Vagina (tissue), 2 donors: ENCODE measurements at places on chromosomes 4 and X. TPM values are rescaled to one million over a fixed set of nuclear protein-coding genes. Genes with fewer than 3 reads are reported as not detected.

The NAA11 gene
- not detected for total RNA-seq

The CHST7 gene
- total RNA-seq: 20.6 TPM

The JADE3 gene
- 5.2 TPM for total RNA-seq

DNA sequence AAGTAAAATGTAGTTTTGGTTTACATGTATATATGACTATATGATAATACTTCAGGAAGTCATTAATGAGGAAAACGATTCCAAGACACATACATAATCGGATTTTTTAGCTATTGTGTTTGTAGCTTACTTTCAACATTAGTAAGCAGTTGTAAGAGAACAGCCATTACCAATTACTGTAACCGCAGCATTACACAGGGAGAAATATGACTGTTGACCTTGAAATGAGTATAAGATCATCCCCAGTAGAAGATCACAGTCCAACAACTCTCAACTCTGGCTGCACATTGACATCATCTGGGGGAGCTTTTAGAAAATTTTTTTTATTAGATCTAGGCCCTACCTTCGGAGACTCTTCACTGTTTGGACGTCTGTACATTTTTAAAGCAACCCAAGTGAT is 762.0 kb upstream of the MAGEB2 start:
- H3K27me3 ChIP-seq: no peaks in the 10 kb centered on the region
- H3K36me3 ChIP-seq: no peaks in the 10 kb centered on the region
- H3K4me1 ChIP-seq: no peaks in the 10 kb centered on the region
- no peak overlapping the region for H3K27ac ChIP-seq

DNA sequence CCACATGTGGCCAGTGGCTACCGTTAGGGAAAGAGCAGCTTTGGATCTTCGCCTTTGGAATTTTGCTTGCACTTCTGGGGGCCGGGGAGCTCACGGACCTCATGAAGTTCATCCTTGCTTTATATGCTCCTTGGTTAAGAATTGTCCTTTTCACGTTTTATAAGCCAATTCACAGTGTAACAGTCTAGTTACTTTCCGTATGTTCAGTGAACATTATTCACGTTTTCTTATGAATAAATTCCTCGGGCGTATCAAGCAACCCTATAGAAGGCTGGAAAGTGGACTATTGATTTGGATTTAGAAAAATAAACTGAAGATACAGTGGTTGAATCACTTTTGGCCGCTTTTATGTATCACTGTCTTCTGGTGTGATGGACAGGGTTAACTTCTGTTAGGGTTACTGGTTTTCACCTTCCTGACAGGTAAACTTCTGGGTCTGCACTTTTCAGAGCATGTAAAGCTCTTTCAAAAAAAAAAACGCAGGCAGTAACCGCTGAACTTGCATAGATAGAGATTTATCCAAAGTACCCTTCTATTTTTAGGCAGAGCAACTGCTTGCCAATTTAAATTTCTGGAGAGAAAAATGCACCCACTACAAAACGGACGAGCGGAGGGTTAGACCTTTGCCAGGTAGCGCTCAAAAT is 569 bp upstream of the PDLIM5 start:
- peak overlapping the region; percentile 81 for H3K4me3 ChIP-seq
- H3K36me3 ChIP-seq: no peaks in the 10 kb centered on the region
- H3K4me1 ChIP-seq: peaks cover 14% of the 10 kb centered on the region
- DNase-seq: no peak

DNA sequence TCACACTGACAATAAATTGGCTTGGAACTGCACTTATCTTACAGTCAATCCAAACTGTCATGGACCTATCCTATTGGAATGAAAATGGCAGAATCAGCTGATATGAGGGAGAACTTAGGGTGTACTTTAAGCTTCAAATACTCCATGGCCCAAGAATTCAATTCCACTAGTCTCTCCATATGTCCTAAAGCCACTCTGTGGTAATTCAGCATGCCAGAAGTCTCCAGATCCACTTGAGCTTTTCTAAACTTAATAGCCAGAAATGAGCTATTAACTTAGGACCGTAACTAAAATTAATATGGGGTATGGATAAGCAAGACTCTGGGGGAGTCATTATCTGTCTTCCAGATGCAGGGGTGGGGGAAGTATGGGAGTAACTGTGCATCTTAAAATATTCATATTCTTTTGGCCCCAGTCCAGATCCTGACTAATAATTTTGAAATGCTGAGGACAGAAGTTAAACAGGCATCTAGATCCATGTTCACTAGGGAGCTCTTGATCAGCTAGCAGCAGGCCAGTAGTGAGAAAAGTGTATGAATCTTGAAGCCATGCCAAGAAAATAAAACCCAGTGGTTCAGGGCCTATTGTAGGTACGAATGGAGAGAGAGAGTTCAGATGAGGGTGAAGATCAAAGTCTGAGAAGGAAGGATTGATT is 167.6 kb downstream of the DKK2 start:
- no peaks in the 10 kb centered on the region for H3K4me1 ChIP-seq
- no peaks in the 10 kb centered on the region for H3K36me3 ChIP-seq
- no peak for DNase-seq
- no peak overlapping the region for H3K27ac ChIP-seq
- H3K4me3 ChIP-seq: no peak overlapping the region
- no peaks in the 10 kb centered on the region for H3K27me3 ChIP-seq

DNA sequence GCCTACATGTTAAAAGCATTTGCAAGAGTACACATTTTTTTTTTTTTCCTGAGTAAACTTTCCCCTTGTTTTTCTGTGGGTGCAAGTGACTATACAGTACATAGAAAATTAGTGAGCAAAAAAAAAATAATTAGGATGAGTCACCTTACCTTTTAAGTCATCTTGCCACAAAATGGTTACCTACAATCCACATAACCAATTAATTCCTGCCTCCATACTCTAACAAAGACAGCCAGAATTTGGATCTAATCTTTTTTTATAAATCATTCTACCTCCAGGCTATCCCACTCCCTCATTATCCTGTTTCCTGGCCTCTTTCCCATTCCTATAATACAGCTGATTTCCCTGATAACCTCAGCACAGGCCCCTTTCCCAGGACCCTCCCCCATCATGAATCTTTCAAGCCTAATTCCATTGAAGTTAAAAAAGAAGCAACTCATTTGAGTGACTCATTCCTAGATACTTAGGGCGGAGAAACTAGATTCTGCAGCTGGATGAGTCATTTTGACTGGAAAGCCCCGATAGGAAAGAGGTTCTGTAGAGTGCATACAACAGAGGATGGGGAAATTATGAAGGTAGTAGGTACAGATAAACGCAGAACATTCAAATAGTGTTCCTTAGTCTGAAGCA is 128.2 kb downstream of the C4orf51 start:
- H3K36me3 ChIP-seq: no peaks in the 10 kb centered on the region
- peaks cover 6% of the 10 kb centered on the region for H3K4me1 ChIP-seq
- no peaks in the 10 kb centered on the region for H3K27me3 ChIP-seq

GRCh38 chr4:144809056-144809640 is 163.2 kb downstream of the HHIP start:
- no peak overlapping the region for H3K27ac ChIP-seq
- H3K36me3 ChIP-seq: no peaks in the 10 kb centered on the region
- no peak overlapping the region for H3K4me3 ChIP-seq
- H3K27me3 ChIP-seq: no peaks in the 10 kb centered on the region

DNA sequence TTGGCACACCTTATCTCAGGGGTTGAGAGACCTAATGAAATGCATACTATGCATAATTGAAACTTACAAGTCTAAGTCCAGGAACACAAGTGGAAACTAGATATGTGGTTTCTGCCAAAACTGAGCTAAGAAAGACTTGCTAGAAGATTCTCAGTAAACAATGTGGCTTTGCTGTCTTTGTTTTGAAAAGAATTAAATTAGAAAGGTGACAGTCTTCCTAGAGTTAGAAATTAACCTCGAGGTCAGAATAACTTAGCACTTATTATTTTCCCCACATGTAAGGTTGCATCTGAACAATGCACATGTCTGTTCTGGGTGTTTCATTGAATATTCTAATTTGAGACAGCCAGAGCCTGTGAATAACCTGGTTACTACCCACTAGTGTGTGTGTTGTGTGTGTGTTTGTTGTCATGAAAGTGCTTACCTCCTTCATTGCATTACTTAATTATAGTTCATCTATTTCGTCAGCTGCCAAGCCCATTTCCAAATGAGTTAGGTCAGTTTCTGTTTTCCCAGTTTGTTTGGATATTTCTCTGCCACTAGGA is 1.5 kb downstream of the EREG start:
- H3K36me3 ChIP-seq: no peaks in the 10 kb centered on the region
- H3K4me3 ChIP-seq: no peak overlapping the region
- no peaks in the 10 kb centered on the region for H3K27me3 ChIP-seq
- peaks cover 16% of the 10 kb centered on the region for H3K4me1 ChIP-seq

DNA sequence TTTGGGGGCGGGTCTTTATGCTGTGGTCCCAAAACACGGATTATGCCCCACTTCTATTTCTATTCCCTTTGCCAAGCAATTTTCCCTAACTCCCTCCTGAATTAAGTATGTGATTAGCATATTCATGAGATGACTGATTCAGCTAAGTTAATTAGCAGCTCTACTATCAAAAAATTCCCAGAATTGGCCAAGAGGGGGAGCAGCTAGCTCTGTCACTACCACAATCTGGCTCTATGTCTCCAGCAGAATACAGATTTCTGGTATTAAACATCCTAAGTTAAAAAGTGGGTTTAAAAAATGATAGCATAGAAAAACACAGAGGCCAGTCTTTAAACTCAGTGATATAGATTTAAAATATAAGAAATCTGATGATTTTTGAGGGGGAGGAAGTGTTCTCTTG is 80.3 kb downstream of the GPC4 start:
- H3K27ac ChIP-seq: no peak overlapping the region
- no peak overlapping the region for H3K4me3 ChIP-seq
- H3K36me3 ChIP-seq: no peaks in the 10 kb centered on the region
- H3K4me1 ChIP-seq: no peaks in the 10 kb centered on the region
- no peaks in the 10 kb centered on the region for H3K27me3 ChIP-seq

The CACNA1F gene
- total RNA-seq: 0.25 TPM
